ENCODE measurements at places on chromosomes 3 and 15.

DNA sequence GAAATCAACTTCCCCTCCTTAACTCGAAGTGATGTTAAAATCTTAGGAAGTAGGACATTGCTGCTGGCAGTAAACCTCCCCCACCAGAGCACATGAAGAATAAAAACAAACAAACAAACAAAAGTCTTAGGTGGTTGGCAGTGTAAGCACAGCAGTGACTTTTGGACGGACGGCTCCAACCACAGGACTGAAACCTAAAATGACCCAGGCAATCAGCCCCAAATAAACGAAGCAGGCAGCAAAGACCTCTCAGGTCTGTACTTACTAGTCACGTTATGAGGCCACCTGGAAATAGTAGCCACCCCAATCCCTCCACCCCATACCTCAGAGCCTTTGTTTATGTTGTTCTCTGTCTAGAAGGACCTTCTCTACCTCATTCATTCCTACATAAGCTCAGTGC lies 33.5 kb upstream of the HES1 start:
- no peaks in the 10 kb centered on the region for H3K4me1 ChIP-seq
- no peak for DNase-seq

DNA sequence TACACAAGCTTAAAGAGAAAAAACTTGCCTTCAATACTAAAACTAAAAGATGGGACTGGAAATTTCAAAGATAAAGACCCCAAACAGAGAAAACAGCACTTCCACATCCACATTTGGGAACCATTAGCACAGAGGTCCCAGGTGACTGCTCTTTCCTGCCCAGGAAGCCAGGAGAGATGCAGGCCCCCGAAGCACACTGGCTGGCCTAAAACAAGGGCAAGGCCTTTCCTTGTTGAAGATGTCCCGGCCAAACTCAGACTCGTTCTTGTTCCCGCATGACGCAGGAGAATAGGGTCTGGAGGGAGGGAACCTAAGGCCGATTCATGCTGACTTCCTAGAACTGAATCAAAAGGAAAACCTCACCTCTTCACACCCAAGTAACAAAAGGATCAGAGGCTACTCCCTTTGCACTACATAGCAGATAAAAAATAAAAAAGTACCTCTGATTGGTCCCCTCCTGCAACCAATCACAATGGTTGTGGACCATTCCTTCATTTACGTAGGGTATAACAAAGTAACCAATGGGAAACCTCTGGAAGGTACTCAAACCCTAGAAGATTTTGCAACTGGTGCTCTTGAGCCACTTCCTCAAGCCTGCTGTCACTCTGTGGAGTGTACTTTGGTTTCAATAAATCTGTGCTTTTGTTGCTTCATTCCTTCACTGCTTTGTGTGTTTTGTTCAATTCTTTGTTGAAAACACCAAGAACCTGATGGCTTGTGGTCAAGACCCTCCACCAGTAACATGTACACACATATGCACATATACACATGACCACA lies 48.7 kb downstream of the EFCAB12 start:
- H3K36me3 ChIP-seq: no peaks in the 10 kb centered on the region
- H3K27me3 ChIP-seq: no peaks in the 10 kb centered on the region
- no peak for DNase-seq
- no peak overlapping the region for H3K27ac ChIP-seq

GRCh38 chr3:72924055-72924454 lies 36.2 kb downstream of the GXYLT2 start:
- no peaks in the 10 kb centered on the region for H3K4me1 ChIP-seq
- DNase-seq: peak; percentile 23
- peaks cover 79% of the 10 kb centered on the region for H3K36me3 ChIP-seq
- H3K27ac ChIP-seq: no peak overlapping the region
- no peaks in the 10 kb centered on the region for H3K27me3 ChIP-seq
- no peak overlapping the region for H3K4me3 ChIP-seq

DNA sequence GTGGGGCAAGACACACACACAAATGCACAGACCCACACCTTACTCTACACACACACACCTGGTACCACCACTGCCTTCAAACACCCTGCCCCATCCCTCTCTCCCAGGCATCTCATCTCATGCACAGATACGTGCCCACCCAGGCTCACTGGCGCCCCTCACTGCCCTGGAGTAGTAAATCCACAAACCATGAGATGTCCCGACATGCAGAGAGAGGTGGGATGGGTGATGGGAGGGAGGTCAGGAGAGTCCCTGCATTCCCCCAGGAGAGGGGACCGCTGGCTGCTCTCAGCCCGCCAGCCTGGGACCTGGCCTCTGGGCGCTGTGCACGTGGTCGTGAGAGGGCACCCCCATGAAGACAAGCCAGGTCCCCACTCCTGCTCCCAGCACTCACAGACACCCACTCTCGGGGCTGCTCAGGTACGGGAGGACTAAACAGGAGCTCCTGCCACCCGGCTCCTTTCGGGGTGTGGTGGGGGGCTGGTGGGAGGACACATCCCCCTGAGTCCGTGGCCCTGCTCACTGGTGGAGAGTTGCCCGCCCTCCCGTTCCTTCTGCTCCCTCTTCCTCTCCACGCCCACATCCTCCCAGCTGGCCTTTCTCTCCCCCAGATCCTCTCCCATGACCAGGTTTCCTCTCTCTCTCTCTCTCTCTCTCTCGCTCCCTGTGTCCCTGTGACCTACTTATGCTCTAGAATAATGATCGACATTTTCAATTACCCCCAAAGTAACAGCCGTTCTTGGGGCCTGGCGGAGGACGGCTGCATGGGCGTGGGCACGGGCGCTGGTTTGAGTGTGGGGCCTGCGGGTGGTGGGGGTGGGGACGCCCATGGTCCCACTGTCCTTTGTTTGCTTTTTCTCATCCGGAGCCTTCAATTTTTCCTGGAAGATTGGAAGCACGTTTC lies 18.9 kb upstream of the CSPG4 start:
- no peaks in the 10 kb centered on the region for H3K4me1 ChIP-seq
- H3K27ac ChIP-seq: no peak overlapping the region
- peak; percentile 46 for DNase-seq
- H3K27me3 ChIP-seq: no peaks in the 10 kb centered on the region
- no peak overlapping the region for H3K4me3 ChIP-seq

DNA sequence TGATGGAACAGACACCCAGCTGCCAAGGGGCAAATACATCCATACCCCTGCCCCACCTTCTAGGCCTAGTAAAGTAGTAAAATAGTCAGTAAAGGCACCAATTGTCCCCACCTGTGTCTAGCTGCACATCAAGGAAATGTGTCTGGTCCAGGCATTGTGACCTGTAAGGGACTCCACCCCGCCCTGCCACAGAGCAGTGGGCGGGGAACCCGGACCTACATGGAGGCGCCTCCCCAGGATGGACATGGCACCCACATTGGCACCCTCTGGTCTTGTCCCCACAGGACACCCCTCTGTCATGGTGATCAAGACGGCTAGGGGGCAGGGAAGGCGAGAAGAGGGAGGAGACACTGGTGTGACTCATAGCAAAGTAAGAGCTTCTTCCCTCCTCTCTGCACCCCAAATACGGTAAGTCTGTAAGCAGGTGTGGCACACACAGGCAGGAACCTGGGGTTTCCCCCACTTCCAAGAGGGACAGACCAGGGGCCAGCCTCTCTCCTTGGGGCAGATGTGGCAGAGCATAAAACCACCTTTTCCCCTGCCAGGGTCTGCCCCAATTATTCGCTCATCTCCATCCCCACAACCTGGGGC lies 13.5 kb upstream of the LINGO1 start:
- H3K36me3 ChIP-seq: no peaks in the 10 kb centered on the region
- DNase-seq: no peak
- H3K27ac ChIP-seq: no peak overlapping the region
- H3K4me1 ChIP-seq: no peaks in the 10 kb centered on the region

GRCh38 chr3:24110051-24110450 lies 165.0 kb downstream of the NR1D2 start:
- H3K4me3 ChIP-seq: no peak overlapping the region

- H3K27me3 ChIP-seq: no peaks in the 10 kb centered on the region
- no peaks in the 10 kb centered on the region for H3K36me3 ChIP-seq
- no peaks in the 10 kb centered on the region for H3K4me1 ChIP-seq
Observed at GRCh38 chr15:73340502-73341192, 28.1 kb downstream of the HCN4 start.

DNA sequence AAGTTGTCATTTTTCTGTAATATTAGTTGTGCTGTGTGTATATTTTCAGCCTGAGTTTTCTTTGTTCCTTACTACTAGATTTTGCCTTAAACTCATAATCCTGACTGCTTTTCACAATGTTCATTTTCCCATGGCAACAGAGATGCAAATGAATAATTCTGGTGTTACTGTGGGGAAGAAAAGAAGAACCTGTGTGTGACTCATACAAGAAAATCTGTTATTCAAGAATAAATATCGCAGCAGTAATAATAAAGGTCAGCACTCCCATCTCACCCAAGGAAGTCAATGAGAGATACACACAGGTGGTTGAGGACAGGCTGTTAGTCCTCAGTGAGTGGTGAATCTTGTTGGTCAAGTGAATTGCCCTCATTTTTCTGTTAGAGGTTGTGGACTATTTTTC lies 656.6 kb upstream of the NAALADL2 start:
- H3K4me3 ChIP-seq: no peak overlapping the region
- H3K4me1 ChIP-seq: no peaks in the 10 kb centered on the region
- no peaks in the 10 kb centered on the region for H3K36me3 ChIP-seq
- no peaks in the 10 kb centered on the region for H3K27me3 ChIP-seq
- no peak for DNase-seq

DNA sequence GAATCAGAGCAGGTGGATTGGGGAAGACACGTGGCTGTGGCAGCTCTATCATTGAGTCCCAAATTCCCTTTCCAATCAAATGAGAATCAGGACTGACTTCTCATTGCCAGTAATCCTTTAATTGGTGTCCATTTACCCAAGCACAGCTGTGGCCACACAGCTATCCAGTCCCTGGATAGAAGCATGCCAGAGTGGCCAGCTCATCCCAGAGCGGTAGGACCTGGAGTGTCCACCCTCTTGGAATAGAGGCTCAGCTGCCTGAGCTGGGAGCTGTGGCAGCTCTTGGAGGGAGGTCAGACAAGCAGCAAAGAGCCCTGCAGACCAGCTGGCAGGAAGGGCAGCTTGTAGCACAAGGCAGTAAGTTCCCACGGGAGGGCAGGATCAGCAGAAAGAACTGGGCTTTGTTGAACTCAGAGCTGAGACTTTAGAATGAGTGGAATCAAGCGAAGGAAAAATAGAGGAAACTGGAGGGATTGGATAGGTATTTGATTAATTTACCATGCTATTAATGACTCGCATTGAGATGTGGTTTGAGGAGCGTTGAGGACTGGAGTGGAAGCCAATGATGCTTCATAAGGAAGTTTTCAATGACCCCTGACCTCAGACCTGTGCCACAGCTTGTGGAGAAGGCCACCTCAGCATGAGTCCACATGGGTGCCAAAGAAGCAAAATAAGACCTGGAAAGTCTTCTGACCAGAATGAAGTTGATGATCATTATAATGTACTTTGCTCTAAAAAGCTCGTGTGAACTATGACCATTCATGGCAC lies 6.9 kb upstream of the ALPK3 start:
- DNase-seq: no peak
- no peak overlapping the region for H3K4me3 ChIP-seq
- no peaks in the 10 kb centered on the region for H3K27me3 ChIP-seq
- no peaks in the 10 kb centered on the region for H3K4me1 ChIP-seq
- H3K27ac ChIP-seq: no peak overlapping the region

GRCh38 chr3:186381424-186382216 lies 19.6 kb upstream of the DGKG start:
- H3K27me3 ChIP-seq: no peaks in the 10 kb centered on the region
- H3K4me1 ChIP-seq: no peaks in the 10 kb centered on the region
- H3K36me3 ChIP-seq: no peaks in the 10 kb centered on the region
- no peak overlapping the region for H3K4me3 ChIP-seq
- no peak overlapping the region for H3K27ac ChIP-seq

GRCh38 chr3:107455621-107456020 lies 67.1 kb upstream of the BBX start:
- no peaks in the 10 kb centered on the region for H3K4me1 ChIP-seq
- H3K36me3 ChIP-seq: no peaks in the 10 kb centered on the region
- DNase-seq: no peak
- no peak overlapping the region for H3K27ac ChIP-seq
- H3K27me3 ChIP-seq: no peaks in the 10 kb centered on the region

DNA sequence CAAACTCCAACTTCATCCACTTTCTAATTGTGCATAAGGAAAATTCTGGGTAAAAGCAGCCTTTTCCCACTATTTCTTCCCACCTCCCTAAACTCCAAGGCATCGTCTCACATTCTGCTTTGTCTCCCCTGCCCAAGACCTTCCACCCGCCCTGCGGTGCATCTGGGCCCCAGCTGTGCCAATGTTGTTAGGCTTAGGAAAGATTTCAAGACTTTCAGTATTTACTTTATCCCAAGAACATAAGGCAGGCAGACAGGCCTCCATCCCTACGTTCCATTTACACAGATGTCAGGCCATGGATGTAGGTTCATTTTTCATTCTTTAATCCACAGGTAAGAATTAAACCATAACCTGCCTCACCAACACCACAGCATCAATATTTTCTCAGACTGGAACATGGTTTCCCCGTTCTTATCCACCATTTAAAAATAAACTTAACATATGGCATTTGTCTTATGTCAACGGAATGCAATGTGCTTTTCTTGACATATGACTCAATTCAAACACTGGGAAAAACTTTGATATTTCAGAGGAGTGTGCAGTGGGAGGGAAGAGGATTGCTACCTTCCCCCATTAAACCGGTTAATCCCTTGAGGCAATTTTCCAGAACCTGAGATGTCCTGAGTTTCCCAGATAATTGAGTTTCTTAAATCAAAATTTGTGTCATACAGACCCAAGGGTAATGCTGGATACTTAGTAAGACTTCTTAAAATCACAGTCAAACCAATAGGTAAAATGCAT lies 238.0 kb upstream of the LRIG1 start:
- no peaks in the 10 kb centered on the region for H3K4me1 ChIP-seq
- DNase-seq: no peak
- H3K4me3 ChIP-seq: no peak overlapping the region
- H3K36me3 ChIP-seq: no peaks in the 10 kb centered on the region
- no peaks in the 10 kb centered on the region for H3K27me3 ChIP-seq

DNA sequence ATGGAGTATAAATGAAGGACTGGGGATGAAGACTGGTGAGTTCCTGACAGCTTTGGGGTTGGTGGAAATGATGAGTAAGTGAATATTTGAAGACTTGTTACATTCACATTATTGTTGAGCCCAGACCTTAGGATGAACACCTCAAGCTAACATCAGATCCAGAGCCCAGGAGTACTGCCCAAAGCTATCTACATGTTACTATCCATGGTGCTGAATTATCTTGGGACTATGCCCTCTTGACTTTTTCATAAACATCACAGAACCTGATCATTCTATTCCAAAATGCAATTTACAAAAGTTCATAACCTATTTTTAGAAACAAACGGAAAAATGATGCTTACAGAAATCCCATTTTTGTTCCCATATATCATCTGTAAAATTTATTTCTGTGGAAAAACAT lies 613.3 kb downstream of the TUSC7 start:
- H3K27me3 ChIP-seq: no peaks in the 10 kb centered on the region
- no peaks in the 10 kb centered on the region for H3K36me3 ChIP-seq
- peak; percentile 3 for DNase-seq
- H3K4me1 ChIP-seq: no peaks in the 10 kb centered on the region
- H3K4me3 ChIP-seq: no peak overlapping the region

- no peaks in the 10 kb centered on the region for H3K27me3 ChIP-seq
- H3K27ac ChIP-seq: no peak overlapping the region
- no peaks in the 10 kb centered on the region for H3K4me1 ChIP-seq
- DNase-seq: no peak
- H3K4me3 ChIP-seq: no peak overlapping the region
Observed at GRCh38 chr3:168859574-168859973, 763.9 kb upstream of the GOLIM4 start.

GRCh38 chr3:102037209-102037608 lies 187.9 kb downstream of the NFKBIZ start:
- DNase-seq: no peak
- no peak overlapping the region for H3K27ac ChIP-seq
- no peaks in the 10 kb centered on the region for H3K27me3 ChIP-seq
- no peaks in the 10 kb centered on the region for H3K4me1 ChIP-seq
- H3K4me3 ChIP-seq: no peak overlapping the region

All from DND-41 (cell line).